ENCODE measurements at places on chromosomes 13 and 19.

DNA sequence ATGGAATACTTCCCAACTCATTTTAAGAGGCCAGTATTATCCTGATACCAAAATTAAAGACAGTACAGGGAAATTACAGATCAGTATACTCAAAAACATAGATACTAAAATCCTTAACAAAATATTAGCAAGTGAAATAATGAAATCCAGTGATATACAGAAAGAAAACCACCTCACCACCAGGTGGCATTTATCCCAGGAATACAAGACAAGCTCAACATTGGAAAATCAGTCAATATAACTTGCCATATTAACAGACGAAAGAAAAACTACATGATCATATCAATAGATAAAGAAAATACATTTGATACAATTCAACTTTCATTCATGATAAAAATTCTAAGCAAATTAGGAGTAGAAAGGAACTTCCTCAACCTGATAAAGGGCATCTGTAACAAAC is 6.7 kb upstream of the GNA15 start:
- DNase-seq = no peak

DNA sequence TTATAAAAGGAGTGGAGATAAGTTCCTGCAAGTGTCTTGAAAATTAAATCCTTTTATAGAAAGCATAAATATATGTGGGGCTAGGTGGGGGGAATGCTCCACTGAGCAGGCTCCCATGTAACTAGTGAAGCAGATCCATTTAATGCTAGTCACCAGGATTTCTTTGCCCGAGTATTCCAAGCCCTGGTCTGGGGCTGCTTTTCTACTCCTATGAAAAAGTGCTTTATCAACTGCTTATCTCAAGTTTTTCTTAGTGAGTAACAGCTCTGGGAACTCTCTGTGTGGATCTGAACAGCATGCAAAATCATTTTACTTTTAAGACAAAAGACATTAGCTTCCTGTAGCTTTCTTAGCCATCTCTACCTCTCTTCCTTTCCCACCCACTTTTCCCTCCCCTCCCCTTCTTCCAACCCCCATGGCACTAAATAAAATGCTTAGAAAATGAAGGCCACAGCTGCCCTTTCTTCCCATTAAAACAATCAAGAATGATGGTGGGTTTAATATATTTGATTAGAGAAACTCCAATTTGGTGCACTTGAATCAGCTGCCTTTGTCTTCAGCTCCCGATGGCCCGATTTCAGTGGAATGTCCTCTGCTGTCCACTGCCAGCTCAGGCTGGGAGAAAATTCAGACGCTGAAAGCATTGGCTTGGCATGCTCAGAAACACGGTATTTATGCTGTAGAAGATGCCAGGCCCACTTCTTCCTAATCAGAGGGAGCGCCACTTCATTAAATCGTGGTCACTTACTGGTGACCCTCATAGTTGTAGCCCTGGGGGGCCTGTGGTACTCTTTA is 475.1 kb downstream of the FOXO1 start:
- no peak for DNase-seq

GRCh38 chr19:1526979-1527649 is 3.2 kb downstream of the PLK5 start:
- no peak for DNase-seq

GRCh38 chr13:61179741-61180140 is 235.9 kb downstream of the PCDH20 start:
- no peak for DNase-seq

- DNase-seq = no peak
Observed at GRCh38 chr13:98960606-98961502, 17.0 kb downstream of the DOCK9 start.

GRCh38 chr13:97273341-97273831 is 51.3 kb downstream of the MBNL2 start:
- DNase-seq = no peak

GRCh38 chr19:45527731-45528130 is 20.5 kb downstream of the VASP start:
- no peak for DNase-seq

- DNase-seq = no peak
Observed at GRCh38 chr13:106471957-106472543, 63.4 kb downstream of the EFNB2 start.

GRCh38 chr13:41332829-41333228 is 21.8 kb downstream of the NAA16 start:
- no peak for DNase-seq

DNA sequence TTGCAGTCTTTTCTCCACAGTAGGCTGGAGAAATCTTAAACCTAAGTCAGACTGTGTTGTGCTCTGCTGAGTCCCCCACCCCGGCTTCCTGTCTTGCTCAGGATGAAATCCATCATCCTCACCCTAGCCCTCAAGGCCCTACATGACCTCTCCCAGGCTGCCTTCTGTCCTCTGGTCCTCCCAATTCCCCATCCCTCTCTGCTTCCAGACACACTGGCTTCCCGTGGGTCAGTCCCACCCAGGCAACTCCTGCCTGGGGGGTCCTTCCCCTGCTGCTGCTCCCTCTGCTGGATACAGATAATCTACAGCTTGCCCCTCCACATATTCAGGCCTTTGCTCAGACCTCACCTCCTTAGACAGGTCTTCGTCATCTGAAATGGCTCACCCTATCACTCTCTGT is 18.4 kb upstream of the CBY2 start:
- no peak for DNase-seq

DNA sequence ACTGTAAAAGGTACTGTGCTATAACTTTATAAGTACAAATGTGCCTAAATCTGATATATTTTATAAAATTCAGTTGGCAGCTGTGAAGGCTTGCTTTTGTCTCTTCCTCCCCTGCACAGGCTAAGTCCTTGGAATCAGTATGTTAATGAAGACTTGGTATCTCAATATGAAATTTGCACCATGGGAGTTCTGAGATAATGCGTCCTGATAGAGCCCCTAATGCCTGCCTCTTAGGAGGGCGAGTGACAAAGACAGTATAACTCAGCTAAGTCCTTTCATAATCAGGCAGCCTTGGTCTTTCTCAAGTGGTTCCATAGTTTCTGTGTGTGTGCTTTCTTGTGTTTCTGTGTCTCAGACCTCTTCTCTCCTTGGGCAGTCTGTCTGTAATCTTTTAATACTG is 14.7 kb downstream of the LRCH1 start:
- no peak for DNase-seq
